ENCODE measurements at places on chromosomes 13 and 19. TPM values are rescaled to one million over a fixed set of nuclear protein-coding genes. Genes with fewer than 3 reads are reported as not detected.

DNA sequence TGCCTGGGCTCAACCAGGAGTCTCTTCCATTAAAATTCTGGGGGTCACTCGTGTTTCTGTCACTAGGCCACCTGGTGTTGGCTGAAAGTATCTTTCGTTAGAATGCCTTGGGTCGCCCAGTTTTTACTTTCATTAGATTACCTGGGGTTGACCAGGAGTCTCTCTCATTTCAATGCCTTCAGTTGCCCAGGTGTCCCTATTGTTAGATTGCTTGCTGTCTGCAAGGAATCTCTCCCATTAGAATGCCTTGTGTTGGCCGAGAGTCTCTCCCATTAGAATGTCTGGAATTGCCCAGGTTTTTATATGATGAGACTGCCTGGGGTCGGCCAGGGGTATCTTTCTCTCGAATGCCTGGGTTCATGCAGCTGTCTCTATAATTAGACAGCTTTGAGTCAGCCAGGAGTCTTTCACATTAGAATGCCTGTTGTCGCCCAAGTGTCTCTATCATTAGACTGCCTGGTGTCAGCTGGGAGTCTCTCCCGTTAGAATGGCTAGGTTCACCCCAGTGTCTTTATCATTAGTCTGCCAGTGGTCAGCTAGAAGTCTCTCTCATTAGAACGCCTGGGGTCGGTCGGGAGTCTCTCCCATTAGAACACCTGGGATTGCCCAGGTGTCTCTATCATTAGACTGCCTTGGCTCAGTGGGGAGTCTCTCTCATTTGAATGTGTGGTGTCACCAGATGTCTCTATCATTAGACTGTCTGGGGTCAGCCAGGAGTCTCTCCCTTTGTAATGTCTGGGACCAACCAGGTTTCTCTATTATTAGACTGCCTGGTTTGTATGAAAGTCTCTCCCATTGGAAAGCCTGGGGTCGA, 1446.8 kb downstream of the UQCRFS1 start:
- DNase-seq: no peak

DNA sequence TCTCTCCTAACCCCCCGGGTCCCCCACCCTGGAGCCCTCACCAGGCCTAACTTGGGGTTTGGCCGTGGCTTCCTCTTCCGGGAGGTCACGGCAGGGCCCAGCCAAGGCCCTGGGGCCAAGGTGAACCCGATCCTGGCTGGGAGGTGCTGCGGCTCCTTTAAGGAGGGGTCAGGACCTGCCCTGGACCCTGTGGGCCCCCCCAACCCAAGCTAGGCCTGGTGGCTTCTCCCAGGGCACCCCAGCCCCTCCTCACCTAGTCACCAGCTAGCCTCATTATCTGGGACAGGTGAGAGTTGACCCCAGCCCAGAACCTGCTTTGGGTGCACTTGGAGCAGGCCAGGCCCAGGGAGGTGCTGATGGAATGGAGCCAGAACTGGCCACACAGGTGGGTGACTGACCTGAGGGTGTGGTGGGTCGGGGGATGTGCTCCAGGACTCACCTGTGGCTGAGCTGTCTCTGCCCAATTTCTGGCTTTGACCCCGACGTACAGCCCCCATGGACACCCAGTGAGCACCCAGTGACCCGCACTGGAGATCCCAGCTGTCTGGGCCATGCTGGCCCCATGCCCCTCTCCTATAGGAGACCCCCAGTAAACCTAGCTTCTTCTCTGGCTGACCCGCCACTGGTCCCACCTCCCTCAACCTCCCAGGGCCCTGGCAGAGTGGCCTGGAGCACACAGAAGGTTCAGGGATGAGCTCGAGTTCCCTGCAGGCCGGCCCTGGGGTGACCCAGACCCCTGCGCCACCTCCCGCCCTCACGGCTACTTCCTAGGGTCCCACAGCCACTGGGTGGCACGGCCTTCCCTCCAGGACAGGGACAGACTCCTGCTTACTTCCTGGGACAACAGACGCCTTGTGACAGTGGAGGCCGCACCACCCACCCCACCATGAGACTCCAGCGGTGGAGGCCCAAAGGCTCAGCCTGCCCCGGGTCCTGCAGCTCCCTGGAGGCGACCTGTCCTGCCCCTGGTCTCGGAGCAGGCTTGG, 6.7 kb upstream of the MKNK2 start:
- no peak for DNase-seq

- DNase-seq: no peak
Observed at GRCh38 chr19:50449236-50449899, 16.7 kb downstream of the MYBPC2 start.

The FARP1 gene
- 121 TPM for polyA plus RNA-seq

DNA sequence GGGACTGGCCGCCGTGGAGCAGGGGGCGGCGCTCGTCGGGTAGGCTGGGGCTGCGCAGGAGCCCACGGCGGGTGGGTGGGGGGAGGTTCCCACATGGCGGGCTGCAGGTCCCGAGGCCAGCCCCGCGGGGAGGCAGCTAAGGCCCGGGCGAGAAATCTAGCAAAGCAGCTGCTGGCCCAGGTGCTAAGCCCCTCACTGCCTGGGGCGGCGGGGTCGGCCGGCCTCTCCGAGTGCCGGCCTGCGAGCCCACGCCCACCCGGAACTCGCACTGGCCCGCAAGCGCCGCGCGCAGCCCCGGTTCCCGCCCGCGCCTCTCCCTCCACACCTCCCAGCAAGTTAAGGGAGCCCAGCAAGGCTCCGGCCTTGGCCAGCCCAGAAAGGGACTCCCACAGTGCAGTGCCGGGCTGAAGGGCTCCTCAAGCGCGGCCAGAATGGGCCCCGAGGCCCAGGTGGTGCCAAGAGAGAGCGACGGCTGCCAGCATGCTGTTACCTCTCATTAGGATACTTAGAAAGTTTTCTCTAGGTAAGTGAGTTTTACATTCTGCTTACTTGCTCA, 1463.5 kb upstream of the MIR17HG start:
- no peak for DNase-seq

- no peak for DNase-seq
Observed at GRCh38 chr13:76723551-76724232, 162.5 kb downstream of the KCTD12 start.

DNA sequence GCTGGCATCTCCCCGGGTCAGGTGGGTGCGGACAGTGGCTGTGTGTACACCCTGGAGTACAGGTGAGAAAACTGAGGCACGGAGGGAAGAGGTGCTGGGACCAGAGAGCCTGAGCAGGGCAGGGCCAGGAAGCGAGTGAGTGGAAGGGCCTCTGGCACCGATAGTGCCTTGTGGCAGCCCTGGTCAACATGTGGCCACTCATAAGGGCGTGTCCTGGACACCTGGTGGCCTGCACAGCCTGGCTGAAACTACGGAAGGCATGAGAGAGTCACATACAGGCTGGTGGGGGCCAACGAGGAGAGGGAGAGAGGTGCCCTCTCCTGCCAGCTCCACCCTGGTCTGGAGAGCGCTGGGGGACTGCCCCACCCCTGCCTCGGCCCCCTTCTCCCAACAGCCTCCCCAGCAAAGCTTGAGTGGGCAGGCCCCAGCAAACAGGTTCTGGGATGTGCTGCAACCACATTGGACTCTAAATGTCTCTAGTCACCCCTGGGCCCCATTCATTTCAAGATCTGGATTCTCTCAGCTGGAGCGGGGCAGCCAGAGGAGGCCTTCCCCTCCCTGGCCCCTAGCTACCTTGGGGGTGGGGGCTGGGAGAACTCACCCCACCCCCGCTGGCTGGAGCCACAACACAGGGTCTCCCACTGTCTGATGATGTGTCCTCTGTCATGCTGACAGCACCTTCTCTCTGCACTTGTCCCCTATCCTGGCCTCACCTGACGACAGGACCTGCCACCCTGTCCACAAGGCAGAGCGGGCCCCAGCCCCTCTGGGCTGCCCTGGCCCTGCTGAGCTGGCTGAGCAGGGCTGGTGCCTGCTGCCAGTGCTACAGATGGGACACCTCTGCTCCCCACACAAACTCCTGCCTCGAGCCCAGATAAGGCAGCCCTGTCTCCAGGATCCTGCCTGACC, 5.8 kb downstream of the CBARP start:
- no peak for DNase-seq

The CRLF1 gene
- polyA plus RNA-seq: 14.1 TPM

Measured in spinal cord (tissue), 10 donors.